Stimulated activated CD4-positive, alpha-beta T cell treated with anti-CD3 and anti-CD28 coated beads, Interleukin-4, amount 100 ng/mL, for 48 hours (primary cell): ENCODE measurements at places on chromosomes 16 and 17.
A peak's percentile ranks its signal among the peaks of the same experiment; 100 is the strongest.

- DNase-seq: no peak
Observed at GRCh38 chr17:77470800-77471733, 330.3 kb downstream of the SEC14L1 start.

GRCh38 chr17:71360301-71360700, 760.5 kb upstream of the SOX9 start:
- DNase-seq: no peak

GRCh38 chr17:81230043-81230820, 7.5 kb upstream of the CEP131 start:
- no peak for DNase-seq

GRCh38 chr16:12061336-12062055, 85.0 kb downstream of the SNX29 start:
- no peak for DNase-seq

DNA sequence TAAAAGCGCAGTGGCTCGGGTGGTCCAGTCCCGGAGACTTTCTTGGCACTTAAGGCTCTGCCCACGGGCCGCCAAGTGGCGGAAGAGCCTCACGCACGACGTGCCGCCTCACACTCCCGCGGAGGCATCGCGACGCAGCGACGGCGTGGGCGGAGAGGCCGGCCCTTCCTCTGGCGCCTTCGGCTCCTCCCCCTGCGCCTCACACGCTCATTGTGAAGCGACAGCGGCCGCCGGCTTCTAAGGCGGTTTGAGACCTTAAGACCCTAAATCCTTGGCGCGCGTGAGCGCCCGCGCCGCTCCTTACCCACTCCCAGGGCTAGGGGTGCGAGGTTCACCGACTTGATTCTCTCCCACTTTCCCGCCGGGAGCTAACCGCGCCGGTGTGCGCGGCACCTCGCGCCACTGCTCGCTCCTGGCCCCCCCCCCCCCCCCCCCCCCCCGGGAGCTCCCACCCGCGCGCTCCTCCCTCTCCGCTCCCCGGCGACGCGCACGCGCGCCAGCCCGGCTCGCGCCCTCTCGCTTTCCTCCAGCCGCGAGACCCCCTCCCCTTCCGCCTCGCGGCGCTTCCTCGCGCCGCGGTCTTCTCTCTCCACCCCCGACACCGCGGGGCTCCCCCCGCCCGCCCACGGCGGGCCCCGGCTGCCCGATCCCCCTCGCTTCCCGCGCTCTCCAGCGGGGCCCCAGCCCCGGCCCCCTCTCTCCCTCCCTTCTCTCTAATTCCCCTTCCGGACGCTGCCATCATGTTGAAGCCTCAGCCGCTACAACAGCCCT, at the start of gene ATXN2L:
ATXN2L (plus strand) TSS at position 480 of the 771 bp plus-strand sequence; CDS start at position 741, 261 bp downstream.
- DNase-seq: peak; percentile 94

- no peak for DNase-seq
Observed at GRCh38 chr17:79039886-79040285, 15.9 kb downstream of the C1QTNF1 start.

GRCh38 chr17:63274146-63274545, 172.0 kb downstream of the CYB561 start:
- DNase-seq: no peak

- no peak for DNase-seq
Observed at GRCh38 chr17:81994593-81995462, 17.4 kb downstream of the ASPSCR1 start.

DNA sequence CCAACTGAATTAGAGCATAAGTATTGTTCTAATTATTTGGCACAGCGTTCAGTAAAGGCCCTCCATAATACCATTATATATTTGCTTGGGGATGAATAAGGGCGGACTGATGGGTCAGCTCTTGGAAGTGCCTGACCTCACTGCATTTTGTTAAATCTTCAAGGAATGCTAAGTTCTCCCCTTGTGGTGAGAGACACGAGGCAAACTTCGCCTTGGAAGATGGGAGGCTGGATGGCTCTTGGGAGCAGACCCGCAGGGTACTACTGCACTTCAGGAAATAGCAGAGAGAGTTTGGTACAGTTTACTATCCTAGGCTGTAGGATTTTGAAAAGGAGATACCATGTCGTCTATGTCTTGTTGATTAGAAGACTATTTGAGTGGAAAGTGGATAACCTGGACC, 87.0 kb upstream of the RPRML start:
- DNase-seq: no peak
